ENCODE measurements at places on chromosomes 13 and 19.

DNA sequence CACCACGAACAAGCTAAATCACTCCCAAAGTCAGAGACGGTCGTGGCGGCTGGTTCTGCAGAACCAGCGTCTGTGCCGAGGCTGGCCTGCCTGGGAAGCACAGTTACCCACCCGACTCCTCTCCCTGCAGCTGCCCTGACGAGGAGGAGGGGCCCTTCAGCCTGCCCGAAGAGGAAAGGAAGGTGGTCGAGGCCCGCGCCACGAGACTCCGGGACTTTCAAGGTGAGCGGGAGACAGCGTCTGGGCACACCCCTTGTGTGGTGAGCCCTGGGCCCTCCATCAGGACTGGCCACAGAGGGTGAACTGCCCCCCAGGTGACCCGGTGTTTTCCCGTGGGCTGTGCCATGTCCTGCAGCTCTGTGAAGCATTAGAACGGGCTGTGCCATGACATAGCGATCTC is 29.1 kb downstream of the PEX11G start:
- no peak for DNase-seq

GRCh38 chr13:24081387-24081786 is 79.1 kb upstream of the SPATA13 start:
- no peak for DNase-seq

- no peak for DNase-seq
Observed at GRCh38 chr13:71677124-71677523, 189.9 kb downstream of the DACH1 start.

- no peak for DNase-seq
Observed at GRCh38 chr13:26019251-26019650, 32.6 kb downstream of the SHISA2 start.

DNA sequence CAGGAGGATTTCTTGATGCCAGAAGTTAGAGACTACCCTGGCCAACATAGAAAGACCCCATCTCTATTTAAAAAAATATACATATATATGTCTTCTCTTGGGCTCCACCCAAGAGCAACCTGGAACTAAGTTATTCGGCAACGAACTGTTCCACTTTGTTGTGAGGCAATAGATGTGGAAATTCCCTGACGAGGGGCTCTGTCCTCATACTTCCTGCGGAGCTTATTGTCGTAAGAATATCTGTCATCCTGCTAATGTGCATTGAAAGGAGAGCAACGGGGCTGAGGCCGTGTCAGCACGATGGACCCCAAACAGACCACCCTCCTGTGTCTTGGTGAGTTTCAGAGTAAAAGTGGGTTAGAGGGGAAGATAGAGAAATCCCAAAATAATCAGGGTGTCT is at the start of gene FCAR:
FCAR (plus strand) TSS at position 246 of the 400 bp plus-strand sequence; CDS start at position 301, 55 bp downstream.
- DNase-seq: no peak

DNA sequence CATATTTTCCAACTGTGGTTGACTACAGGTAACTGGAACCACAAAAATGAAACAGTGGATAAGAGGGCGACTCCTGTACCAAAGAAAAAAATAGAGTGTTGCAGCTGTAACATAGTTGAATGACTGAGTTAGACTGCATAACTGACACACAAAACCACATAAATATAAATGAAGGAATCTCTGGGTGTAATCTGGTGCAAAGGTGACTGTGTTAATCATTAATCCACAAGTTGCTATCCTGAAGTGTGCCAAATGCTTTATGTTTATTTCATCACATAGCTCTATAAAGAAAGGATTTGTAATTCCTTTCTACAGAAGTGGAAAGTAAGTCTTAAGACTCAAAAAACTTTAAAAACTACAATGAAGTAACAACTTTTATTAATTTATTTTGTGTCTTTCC is 6.0 kb upstream of the GJB2 start:
- DNase-seq: no peak

DNA sequence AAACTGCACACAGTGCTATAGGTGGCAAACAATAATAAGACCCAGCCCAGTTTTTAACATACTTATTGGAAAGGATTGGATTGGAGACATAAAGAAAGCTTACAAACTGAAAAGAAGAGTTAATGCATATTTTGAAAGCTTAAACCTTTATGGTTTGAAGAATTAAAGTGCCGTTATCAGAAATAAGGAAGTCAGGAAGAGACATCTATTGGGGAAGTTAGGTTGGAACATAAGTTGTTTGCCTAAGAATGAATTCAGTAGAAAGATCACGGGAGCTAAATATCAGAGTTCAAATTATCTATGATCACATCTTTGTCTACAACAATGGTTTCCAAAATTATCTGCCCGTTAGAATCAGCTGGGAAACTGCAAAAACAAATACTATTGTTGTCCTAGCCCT is 767.9 kb downstream of the PCDH9 start:
- no peak for DNase-seq

- DNase-seq: no peak
Observed at GRCh38 chr13:109043636-109044035, 414.2 kb downstream of the MYO16 start.

- DNase-seq: no peak
Observed at GRCh38 chr13:95432141-95432540, 120.4 kb upstream of the CLDN10 start.

DNA sequence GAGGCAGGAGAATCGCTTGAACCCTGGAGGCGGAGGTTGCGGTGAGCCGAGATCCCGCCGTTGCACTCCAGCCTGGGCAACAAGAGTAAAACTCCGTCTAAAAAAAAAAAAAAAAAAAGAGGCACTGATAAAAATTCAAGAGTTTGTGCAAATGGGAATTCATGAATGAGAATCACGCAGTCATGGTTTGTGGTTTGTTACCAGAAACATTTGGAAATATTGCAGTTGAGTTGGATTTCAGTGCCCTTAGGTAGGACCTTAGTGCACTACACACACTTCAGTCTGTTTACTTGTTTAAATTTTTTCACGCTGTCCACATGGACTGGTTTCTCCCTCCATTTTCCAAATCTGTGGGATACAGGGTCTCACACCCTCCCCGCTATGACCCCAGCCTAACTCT is 28.4 kb downstream of the ZNF844 start:
- no peak for DNase-seq

DNA sequence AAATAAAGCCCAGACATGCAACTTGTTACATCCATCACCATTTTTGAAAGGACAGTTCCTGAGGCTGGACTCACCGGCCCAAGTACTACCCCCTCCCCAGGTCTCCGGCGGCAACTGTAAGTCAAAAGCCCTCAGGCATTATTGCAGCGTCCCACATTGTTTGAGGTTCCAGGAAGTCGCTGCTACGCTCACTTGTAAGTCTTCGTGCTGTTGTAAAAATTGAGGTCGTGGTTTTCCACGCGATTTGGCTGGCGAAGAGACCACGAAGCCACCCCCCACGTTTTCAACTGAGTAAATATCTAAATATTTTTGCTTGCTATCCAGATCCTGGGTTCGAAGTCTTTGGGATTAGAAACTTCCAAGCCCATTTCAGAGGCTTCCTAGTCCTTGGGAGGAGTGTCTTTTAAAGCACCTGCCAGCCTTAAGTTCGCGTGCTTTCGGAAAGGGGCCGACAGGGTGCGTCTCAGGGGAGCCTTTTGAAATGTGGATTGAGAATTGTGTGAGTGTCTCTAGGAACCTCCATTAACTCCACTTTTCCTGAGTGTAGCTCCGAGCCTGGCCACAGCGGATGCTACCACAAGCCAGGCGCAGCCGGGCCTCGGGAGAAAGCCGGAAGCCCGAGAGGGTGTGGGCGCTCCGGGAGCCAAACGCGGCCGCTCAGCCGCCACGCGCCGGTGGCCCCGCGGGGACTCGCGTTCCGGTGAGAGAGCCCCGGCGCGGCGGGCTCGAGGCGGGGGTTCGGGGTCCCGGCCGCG is 434 bp upstream of the FNDC3A start:
- peak; percentile 47 for DNase-seq

Data from activated naive CD4-positive, alpha-beta T cell (primary cell).